ENCODE measurements at places on chromosomes 7 and 10.

DNA sequence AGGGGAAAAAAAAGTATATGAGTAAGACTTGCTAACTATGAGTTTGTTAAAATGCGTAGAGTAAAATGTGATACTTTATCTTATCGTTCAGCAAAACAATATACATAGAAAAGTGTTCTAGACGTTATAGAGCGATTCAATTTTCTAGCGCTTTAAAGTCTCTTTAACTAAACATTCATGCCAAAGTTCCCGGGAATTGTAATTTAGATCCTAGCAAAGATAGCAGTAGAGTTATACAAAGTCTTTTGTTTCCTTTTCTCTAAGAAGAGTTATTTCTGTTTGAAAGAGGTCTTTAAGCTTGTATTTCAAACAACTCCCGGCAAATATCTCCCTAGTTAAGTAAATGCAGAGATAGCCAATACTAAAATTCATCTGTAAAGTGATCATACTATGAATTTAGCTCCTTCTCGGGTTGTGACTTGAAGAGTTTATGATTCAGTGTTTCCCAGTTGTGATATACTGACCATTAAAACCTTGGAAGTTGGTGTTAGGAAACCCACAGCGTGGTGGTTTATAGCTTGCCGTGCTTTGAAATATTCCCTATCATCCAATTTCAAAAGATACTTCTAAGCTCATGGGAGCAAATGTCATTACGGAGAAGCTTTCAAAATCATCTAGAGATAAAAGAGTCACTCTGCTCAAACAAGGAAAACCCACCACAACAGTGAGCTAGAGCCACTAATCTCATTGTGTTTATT, 171.7 kb downstream of the CSTF2T start:
- DNase-seq = no peak

- DNase-seq = no peak
Measured at GRCh38 chr7:46557295-46557711, 636.2 kb upstream of the IGFBP3 start.

DNA sequence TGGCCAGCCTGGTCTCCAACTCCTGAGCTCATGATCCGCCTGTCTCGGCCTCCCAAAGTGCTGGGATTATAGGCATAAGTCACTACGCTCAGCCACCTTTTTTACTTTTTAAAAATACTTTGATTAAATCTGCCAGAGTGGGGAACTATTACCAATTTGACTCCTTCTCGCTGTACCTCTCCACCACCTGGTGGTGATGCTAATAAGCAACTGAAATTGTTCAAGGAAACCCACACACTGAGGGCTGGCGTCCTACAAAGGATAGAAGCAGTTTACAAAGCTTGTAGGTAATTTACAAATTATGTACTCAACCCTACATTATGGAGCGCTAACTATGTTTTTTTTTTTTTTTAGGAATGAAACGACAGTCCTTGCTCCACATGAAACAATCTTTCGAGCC, 111.1 kb downstream of the CPED1 start:
- DNase-seq = no peak

DNA sequence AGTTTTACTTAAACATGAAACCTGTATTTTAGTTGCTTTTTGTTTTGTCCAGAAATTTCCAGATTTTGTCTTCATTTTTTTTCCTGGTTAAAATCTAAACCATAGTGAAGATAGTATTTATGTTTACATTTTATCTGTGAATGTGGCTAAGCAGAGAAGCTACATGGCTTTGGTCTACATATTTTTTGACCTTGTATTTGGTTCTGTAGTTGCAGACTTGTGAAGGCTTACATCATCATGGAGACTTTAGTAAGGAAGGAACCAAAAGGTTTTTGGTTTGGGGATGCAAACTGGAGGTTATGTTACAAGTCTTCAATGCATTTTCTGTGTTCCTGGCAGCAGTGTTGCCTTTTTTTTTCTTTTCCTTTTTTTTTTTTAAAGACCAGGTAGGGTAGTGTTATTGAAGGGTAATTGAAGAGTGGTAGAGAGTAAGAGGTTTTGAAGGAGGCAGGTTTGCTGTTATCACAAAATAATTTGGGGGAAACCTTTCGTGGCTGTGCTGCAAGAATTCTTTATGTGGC, 30.9 kb upstream of the VDAC2 start:
- no peak for DNase-seq

GRCh38 chr7:94904982-94905381, 2.4 kb upstream of the PPP1R9A start:
- no peak for DNase-seq

DNA sequence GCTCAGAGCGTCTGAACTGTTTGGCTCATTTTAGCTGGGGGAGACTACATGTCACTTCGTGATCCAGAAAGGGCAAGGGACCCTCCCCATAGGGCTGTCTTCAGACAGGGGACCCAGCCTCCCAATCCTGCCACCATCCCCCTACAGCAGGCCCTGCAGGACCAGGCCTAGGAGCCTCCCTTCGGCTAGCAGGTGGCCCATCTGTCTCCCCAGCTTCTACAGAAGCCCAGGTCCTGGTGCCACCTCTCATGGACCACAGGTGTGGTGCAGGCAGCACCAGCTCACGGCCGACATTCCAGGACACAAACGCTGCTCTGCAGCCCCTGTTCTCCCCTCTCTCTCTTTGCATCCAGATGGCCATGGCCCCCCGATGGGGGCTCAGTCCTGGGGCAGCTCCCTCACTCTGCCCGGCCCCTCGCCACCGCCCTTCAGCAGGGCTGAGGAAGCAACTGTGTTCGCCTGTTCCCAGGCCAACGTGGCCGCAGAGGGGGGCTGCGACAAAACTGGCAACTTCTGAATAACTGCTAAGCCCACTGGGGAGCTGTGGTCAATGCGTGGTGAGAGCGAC, 10.3 kb downstream of the TECPR1 start:
- no peak for DNase-seq

- DNase-seq = no peak
Measured at GRCh38 chr7:134908289-134908688, 78.0 kb upstream of the AGBL3 start.

DNA sequence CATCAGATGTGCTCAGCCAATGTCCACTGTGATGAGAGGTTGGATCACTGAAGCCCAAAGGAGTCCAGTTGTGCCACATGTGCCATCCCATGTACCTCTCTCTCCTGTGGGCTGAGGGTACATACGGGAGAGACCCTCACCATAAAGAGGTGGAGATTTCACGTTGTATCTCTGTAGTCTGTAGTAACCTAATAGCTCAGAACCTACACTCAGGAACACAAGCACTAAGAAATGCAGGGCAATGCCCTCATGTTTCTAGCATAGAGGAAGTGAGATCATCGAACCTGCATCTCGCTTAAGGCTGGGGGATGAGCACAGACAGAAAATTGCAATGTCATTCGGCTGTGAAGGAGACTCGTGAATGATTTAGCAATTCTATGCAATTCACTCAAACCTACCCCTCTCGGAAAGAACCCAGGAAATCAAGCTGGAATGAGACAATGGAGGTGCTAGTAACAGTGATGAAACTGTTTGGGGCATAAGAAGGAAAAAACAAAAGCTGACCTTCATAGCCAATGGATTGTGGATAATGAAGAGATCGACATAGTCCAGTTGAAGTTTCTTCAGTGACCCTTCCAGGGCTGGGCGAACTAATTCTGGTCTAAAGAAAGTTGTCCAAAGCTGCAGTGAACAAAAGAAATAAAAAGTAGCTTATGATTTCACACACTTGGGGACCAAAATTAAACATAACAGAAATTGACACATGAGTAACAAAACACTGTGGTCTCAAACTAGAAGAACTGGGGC, 80.3 kb upstream of the UCN3 start:
- DNase-seq = no peak

DNA sequence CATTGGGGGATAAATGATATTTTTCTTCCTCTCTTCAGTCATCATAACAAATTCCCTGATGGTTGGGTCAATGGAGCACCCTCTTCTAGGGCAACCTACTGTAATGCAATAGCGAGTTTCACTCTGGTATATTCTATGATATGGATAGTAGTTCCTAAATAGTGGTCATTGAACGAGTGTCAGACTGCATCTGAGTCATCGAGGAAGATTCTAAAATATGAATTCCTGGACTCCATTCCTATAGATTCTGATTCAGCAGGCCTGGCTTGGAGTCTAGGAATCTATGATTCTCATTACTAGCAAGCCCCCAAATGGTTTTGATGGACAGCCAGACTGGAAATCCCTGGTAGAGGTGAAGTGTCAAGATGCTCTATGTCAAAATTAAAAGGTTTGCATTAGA, 254.5 kb downstream of the BUB3 start:
- DNase-seq = no peak

DNA sequence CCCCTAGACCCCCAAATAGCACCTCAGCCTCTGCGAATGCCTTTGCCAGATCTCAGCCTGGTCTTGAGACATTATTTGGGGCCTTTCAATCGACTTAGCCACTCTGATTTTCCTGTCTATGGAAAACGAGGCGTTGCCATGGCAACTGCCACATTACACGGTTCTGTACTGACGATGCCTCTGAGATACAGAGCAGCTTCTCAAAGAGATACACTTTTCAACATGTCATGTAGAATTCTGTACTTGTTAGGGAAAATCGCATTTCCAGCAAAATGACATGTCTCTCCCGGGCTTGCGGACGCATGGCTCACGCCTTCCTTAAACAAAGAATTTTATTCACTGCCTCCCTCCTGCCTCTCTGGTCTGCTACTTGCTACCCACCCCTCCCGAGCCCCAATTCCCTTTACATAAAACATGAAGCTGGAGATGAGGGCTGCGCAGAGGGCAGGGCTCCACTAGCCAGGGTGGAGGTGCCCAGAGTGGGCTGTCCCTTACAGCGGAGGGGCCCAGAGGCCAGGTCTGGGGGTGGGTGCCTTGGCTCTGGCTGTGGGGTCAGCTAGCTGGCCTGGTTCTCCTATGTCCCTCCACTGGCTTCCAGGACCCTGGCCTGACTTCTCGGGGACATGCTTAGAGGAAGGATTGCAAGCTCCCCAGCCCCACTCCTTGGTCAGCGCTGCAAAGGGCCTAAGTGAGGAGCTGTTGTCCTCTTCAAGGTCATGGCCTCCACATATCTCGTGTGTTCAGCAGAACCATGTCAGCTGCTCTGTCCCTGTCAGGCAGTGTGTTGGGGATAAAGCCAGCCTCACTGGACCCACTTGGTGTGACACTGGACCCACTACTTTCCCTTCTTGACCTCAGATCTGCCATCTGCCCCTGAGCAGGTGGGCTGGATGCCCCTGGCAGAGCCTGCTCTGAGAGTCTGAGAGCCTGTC, 342.5 kb downstream of the RPS24 start:
- no peak for DNase-seq

DNA sequence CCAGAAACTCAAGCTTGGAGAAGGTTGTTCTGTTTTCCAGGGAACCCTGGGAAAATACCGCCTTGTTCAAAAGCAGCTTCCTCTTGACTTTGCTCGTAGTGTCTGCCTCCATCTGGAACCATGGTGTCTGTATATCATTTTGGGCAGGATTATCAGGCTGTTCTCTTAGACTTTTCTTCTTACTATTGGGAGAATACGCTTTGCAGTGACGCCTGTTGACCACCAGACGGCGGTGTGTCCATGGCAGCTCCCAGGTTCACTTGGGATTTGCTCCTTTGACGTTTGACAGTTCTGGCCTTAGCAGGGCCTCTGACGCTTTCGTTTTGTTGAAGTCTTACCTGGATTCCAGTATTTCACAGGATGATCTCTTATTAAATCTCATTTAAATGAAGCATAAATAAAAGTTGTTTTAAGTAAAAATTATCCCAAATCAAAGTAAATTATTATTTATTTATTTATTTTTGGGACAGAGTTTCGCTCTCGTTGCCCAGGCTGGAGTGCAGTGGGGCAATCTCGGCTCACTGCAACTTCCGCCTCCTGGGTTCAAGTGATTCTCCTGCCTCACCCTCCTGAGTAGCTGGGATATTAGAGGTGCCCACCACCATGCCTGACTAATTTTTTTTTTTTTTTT, 41.8 kb upstream of the GJD4 start:
- no peak for DNase-seq

- DNase-seq = no peak
Measured at GRCh38 chr10:125441151-125441550, 241.8 kb downstream of the TEX36 start.

DNA sequence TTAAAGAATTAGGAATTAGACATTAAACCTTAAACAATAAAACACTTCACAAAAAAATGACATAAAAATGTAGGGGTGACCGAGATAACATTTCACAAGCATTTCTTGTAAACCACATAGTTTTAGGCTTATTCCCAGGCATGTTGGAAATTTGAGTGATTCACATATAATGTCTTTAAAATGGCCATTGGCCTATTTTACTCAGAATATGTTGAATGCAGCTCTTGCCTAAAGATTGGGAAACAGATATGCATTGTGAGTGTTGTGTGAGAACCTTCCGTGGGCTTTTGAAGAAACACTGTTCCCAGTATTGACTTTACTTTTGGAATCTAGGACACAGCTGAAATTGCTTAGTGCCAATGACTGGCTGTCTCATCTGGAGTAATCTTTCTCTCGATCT, 79.6 kb downstream of the ARL5B start:
- no peak for DNase-seq

DNA sequence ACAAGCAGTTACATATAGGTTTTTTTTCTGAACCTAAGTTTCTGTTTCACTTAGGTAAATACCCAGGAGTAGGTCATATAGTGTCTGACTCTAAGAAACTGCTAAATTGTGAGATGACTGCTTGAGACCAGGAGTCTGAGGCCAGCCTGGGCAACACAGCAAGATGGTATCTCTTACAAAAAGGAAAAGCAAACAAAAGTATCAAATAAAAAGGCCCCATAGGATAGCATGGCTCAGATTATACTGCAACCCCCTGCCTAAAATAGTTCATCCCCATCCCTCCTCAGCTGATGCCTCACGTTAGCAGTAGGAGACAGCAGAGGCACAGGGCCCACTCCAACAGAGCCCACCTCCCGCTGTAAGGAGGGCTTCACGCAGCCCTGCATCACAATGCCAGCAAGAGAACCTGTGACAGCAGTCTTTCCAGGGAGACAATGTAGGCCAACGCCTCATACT, 90.3 kb downstream of the SRPK2 start:
- DNase-seq = no peak

- DNase-seq = no peak
Measured at GRCh38 chr7:114979388-114979787, 57.5 kb downstream of the MDFIC start.

DNA sequence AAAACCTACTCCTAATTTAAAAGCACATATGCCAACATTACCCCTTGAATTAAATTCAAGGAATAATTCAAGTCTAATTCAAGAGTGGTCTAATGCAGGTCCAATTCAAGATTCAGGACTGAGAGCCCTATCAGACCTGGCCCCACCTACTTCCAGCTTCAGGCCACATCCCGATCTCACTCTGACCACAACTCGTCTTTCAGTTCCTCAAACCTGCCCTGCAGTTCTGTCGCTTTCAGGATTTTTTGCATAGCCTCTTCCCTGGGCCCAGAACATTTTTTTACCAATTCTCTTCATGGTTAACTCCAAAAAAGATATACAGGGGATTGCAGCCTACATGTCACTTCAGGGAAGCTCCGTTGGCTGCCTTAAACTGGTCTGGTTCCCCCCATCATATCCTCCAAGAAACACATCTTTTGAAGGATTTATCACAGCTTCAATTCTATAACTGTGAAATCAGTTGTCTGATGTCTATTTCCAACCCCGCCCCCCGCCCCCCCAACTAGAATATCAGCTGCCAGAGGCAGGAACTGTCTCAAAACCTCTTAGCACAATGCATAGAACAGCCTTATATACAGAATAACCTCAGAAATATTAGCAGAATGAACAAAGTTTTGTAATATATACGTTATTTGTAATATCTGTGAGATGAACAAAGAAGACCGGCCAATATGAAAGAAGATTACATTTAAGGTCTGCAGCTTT, 20.8 kb downstream of the CCDC6 start:
- no peak for DNase-seq

All from NCI-H1930 (cell line).